ENCODE measurements at places on chromosomes 16 and 17.

- DNase-seq: no peak
Observed at GRCh38 chr17:73650617-73651200, 6.5 kb upstream of the SDK2 start.

DNA sequence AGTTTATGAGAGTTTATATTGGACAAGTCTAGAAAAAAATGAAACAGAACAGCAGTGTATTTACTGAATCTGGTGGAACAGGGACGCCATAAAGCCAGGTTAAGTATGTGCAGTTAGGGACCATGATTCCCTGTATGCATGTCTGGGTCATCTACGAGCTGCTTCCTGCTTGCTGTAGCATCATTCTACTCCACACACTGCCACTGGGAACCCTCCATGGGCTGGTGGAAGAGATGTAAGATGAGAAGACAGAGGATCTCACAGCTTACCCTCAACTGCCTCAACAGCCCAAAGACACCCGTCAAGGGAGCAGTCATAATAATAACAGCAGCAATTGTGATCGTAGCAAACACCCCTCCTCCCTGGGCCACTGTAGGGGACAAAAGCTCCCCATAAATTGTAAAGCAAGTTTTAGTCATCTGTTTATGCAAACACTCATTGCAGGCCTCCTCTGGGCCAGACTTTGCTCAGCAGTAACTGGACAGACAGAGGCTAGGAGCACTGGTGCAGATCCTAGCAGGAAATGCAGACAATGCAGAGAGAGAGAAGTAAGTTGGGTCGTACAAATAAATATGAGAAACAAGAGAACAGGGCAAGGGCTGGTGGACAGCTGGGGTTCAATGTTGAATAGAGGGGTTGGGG lies 188.0 kb downstream of the SOX9 start:
- DNase-seq: no peak

- DNase-seq: no peak
Observed at GRCh38 chr17:63533433-63534077, 10.4 kb downstream of the KCNH6 start.

DNA sequence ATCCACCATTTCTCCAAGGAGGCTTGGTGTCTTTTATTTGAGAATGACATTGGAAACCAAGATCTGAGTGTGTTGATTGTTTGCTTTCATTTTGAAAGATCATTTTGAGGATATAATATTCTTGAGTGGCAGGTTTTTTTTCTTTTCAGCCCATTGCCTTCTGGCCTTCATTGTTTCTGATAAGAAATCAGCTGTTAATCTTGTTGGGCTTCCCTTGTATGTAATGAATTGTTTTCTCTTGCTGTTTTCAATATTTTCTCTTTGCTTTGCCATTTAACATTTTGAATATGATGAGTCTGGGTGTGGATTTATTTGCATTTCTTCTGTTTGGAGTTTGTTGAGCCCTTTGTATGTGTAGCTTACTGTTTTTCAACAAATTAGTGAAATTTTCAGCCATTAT lies 22.0 kb downstream of the PRSS54 start:
- DNase-seq: no peak

- DNase-seq: no peak
Observed at GRCh38 chr16:55809851-55810250, 23.0 kb downstream of the CES1 start.

GRCh38 chr16:57795431-57795878 lies 6.8 kb downstream of the KIFC3 start:
- no peak for DNase-seq

GRCh38 chr16:72050769-72051464 lies 3.4 kb upstream of the HP start:
- no peak for DNase-seq

- no peak for DNase-seq
Observed at GRCh38 chr17:29722411-29723198, 99.9 kb upstream of the CORO6 start.

- DNase-seq: no peak
Observed at GRCh38 chr17:48439110-48439850, 9.3 kb upstream of the SKAP1 start.

- no peak for DNase-seq
Observed at GRCh38 chr16:71357681-71358080, 842 bp upstream of the CALB2 start.

GRCh38 chr17:17905036-17905320 lies 67.2 kb downstream of the TOM1L2 start:
- no peak for DNase-seq

DNA sequence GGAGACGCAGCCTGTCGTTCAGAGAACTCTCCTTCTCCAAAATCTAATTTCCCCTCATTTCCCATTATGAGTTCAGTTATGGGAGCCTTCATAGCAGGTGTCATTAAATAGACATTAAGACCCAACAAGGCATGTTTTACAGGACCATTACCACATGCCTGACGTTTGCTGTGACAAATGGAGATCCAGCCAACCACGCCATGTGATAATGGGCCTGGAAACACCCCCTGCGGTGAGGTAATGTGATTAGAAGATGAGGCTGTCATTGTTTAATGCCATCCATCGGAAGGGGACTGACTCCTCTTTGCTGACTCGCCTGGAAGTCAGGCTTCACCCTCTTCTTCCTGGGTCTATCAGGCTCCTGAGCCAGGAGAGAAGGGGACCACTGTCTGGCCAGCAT lies 76.9 kb downstream of the WSCD1 start:
- no peak for DNase-seq

DNA sequence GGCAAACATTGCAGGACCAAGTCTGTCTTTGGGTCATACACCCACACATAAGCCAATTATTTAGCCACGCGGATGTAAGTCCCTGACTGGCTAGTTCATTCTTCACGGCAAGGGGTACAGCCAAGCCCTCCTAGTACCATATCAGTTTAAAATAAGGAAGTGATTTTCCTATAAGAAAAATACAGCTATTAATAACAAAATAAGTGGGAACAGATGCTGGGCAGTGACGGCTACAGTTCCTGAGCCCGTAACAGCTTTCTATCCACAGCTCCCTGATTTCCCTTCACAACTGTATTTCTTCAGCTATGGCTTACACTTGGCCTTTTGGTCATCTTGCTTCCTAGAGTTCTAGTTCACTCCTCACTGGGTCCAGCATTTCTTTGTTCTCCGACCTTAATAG lies 542.4 kb upstream of the C16orf82 start:
- DNase-seq: no peak

- no peak for DNase-seq
Observed at GRCh38 chr17:15780188-15780587, 48.1 kb downstream of the TBC1D26 start.

GRCh38 chr16:20136446-20136968 lies 62.8 kb upstream of the GPR139 start:
- DNase-seq: no peak

DNA sequence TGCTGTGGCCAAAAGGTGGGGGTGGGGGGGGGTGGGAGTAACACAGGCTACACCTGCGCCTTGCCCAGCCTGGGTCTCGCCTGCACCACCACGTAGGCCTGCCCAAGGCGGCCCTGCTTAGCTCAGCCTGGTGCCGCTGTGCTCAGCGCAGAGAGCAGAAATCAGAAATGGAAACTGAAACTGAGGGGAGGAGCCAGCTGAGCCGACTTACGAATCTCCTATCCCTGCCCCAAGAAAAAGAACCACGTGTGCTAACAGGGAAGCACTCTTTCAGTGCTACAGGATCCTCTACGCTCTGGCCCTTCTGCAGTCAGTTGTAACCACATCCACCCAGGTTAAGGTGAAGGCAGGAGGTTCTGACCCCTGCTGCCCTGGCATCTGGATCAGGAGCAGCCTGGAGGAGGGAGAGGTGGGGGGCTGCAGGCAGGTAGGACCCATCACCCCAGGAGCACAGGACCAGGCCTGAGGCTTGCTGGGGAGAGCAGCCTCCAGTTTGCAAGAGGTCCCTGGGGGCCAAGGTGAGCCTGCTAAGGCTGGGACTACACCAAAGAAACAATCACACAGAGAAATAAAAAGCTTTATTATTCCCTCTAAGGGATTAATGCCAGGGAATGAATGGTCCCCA lies at the start of gene DHX58:
TSS of gene DHX58 (minus strand) at position 163 of the 625 bp plus-strand sequence. CDS start 822 bp downstream, outside the sequence.
- no peak for DNase-seq

DNA sequence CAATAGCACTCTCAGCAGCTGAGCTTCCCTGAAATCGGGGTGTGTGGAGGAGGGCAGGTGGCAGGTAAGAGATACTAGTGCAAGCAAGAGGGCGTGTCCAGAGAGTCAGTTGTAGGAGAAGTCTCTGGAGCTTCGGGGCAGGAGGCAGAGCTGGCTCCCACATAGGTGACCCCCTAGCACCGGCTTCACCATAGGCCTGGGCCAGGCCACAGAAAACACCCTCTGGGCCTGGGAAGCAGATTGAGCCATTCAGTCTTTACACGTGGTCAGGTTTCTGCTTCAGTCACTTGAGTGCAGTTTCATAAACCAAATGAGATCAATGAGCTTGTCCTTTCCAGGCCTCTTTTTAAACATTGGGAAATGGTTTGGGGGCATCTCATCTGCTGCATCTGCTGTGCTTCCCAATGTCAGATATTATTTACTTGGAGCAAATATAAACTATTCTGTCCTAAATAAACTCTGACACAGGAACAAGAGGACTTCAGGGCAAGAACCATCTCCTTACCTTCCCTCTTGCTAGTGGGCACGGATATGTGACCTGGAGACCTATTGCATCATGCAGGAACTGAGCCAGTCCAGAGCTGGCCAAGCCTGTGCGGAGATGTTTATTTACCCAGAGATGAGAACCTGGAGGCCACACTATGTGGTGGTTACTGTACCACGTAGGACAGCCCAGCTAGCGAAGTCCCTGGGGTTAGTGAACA lies 16.1 kb downstream of the CCR7 start:
- DNase-seq: no peak

DNA sequence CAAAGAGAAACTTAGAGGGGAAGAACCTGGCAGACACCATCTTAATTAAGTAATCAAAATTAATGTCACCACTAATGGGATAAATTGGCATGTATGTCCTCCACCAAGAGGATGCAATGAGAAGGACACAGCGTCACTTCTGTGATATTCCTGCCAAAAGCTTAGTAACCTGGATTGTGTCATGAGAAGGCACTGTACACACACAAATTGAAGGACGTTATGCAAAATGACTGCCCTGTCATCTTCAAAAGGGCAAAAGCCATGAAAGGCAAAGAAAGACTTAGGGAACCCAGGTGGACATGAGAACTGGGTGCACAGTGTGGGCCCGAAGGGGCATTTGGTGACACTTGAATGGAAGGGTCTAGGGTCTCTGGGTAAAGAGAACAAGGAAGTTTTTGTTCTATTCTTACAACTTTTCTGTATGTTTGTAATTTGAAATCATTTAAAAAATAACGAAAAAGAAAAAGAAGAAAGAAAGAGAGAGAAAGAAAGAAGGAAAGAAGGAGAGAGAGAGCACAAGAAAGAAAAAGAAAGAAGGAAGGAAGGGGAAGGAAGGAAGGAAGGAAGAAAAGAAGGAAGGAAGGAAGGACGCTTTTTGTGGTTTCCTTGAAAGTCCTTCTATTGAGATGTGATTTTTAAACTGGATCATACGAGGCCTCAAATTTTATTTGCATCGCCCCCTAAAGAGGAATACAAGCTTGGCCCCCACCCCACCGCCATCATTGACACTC lies 4.0 kb upstream of the APOH start:
- no peak for DNase-seq

DNA sequence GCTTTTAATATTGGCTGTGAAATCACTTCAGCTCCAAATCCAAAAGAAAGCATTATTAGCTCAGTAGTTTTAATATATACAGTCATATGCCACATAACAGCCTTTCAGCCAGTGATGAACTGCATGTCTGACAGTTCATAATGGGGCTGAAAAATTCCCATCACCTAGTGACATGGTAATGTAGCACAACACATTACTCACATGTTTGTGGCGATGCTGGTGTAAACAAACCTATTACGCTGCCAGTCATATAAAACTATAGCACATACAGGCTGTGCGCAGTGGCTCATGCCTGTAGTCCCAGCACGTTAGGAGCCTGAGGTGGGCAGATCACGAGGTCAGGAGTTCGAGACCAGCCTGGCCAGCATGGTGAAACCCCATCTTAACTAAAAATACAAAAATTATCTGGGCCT lies 92.2 kb downstream of the TUBD1 start:
- DNase-seq: no peak

- no peak for DNase-seq
Observed at GRCh38 chr17:44602390-44602789, 45.1 kb downstream of the FZD2 start.

DNA sequence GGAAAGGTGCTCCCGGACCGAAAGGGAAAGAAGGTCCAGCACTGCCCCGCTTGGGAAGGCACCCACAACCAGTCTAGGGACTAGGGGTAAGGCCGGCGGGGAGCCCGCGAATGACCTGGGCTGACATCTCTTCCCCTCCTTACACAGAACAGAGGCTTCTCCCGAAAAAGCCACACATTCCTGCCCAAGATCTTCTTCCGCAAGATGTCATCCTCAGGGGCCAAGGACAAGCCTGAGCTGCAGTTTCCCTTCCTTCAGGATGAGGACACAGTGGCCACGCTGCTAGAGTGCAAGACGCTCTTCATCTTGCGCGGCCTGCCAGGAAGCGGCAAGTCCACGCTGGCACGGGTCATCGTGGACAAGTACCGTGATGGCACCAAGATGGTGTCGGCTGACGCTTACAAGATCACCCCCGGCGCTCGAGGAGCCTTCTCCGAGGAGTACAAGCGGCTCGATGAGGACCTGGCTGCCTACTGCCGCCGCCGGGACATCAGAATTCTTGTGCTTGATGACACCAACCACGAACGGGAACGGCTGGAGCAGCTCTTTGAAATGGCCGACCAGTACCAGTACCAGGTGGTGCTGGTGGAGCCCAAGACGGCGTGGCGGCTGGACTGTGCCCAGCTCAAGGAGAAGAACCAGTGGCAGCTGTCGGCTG lies 1.5 kb downstream of the CNP start:
- DNase-seq: no peak
